ENCODE measurements at places on chromosomes 1 and 21.

GRCh38 chr1:234962340-234962989 lies 166.2 kb downstream of the TOMM20 start:
- no peak for DNase-seq

- DNase-seq: no peak
Measured at GRCh38 chr1:158248771-158249170, 5.5 kb upstream of the CD1A start.

DNA sequence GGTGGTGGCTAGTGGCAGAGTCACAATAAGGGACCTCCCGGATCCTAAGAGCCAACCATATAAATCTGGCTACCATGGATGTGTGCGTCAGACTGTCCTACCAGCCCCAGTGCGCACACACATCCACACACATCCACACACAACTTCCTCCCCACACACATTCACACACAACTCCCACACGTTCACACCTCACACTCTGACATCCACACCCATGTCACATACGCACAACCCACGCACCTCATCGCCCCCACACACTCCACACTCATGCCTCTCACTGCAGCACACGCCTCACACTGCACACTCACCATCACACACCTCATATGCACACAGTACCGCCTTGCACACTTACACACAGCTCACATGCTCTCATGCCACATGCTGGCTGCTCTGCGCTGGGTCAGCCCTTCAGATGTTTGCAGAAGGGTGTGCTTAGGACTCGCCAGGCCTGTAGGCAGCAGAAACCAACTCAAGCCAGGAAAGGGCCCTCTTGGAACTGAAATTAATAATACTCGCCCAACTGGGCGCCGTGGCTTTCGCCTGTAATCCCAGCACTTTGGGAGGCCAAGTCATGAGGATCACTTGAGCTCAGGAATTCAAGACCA lies 3.0 kb downstream of the LDLRAD2 start:
- DNase-seq: no peak

DNA sequence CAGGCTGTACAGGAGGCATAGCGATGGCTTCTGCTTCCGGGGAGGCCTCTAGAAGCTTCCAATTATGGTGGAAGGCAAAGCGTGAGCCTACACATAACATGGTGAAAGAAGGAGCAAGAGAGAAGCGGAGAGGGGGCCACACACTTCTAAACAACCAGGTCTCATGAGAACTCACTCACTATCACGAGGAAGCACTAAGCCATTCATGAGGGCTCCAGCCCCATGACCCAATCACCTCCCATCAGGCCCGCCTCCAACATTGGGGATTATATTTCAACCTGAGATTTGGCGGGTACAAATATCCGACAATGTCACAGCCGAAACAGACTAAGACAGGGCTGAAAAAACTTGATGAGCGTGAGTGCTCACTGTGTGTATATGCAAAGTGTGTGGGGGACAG lies 89.3 kb upstream of the CNIH3 start:
- DNase-seq: no peak

- no peak for DNase-seq
Measured at GRCh38 chr1:11940260-11940921, 5.9 kb downstream of the PLOD1 start.

DNA sequence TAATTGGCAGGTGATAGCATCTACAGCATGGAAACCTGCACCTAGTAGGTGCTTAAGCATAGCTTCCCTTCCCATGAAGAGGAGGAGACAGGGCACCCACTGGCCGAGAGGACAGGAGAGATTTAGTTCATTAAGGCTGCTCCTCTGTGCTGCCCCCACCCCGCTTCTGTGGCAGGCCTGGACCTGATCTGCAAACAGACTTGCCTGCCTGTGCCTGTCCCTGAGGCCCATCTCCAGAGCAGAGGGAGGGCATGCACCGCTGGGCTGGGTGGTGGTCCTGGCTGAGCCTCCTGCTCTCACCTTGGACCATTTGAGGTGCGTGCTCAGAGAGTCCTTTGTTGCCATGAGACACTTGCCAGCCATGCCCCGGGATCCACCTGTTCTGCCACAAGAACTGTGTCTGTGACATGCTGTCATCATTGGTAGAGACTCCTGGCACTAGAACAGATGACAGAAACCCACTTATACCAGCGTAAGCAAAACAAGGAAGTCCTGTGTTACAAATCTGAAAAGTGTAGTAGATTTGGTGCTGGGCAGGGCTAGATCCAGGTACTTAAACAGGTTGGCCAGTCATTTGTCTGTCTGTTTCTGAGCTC lies 55.6 kb downstream of the PTPRF start:
- no peak for DNase-seq

GRCh38 chr1:1143636-1144035 lies 27.7 kb upstream of the C1orf159 start:
- no peak for DNase-seq

GRCh38 chr1:153397924-153398651 lies 7.2 kb upstream of the S100A8 start:
- DNase-seq: no peak

DNA sequence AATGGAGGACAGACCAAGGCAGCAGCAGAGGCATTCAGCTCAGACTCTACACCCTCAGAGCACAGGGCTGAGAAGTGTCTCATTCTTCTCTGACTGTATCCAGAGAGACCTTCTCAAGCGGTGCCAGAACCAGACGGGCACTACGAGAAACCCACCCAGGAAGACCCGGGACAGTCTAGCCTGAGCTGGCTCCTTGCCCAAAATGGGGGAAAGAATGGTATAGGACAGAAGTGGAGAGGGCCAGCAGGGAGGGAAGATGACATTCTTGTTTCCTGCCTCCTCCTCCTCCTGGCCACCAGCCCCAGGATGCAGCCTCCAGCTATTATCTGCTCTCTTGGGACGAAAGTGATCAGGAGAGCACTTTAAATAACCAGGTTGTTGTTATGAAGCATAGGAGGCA lies 22.6 kb upstream of the PRELP start:
- DNase-seq: no peak

GRCh38 chr21:44402323-44403105 lies 49.1 kb downstream of the TRPM2 start:
- DNase-seq: no peak

GRCh38 chr1:65344171-65344814 lies 35.0 kb downstream of the DNAJC6 start:
- no peak for DNase-seq

DNA sequence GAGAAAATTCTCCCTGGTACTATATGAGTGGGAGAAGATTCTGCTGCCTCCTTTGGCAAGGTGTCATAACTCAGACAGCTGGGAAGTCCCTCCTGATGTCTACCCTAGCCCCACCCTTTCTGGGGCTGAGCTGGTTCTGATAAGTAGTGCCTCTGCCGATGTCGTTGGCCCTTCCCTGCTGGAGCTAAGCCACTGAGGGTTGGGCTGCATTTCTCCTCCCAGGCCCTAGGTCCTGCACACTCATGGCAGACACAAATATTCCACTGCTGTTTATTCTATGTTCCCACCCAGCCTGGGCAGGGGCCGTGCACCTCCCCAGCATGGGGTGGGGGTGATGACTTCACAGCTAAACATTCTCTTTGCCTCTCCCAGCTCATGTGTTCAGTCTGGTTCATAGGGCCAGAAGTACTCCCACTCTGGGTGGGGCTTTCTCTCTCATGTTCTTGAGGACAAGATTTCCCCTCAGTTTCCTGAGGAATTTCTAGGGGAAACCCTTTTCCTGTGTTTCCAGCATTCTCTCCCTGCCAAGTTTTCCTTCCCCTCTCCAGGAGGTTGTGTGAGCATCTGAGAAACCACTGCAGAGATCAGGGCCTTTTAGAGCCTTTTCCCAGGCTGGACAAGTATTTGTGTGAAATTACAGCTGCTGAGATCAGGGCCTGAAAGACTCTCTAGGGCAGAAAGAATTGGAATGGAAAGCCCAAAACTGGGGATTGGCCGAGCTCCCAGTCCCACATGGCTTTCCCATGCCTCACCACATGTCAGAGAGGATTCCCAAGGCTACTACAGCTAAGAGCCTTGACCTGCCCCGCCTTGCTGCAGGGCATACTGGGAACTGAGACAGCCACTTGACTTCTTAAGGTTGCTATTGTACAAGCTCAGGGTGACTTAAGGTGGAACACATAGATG lies 66.2 kb downstream of the ATP2B4 start:
- no peak for DNase-seq

GRCh38 chr1:166017395-166017794 lies 149.4 kb downstream of the FAM78B start:
- no peak for DNase-seq

DNA sequence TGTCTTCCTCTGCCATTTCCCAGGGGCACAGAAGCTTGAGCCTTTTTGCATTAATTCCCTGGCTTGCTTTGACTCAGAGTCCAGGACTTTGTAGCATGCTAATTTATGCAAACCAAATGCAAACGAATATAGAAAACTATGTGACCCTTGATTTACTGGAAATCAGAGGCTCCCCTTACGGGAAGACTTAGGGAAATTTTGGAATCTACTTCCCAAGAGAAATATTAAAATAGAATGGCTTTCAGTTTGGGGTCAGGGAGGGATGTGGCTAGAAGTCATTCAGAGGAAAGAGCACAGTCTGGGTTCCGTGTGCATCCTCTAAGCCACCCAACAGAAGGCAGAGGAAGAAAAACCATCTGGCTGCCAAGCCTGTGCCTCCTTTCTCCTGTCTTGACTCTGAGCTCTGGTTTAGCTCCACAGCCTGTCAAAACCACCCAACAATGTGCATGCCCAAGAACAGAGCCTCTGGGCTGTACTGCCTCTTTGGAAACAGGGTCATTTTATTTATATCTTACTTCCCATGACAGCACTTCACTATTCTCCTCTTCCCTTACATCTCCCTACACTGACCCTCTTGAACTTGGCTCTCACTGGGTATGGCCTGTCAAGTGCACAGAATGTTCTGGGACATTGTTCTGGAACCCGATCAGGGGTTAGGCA lies 30.1 kb downstream of the ATF3 start:
- DNase-seq: no peak

- DNase-seq: no peak
Measured at GRCh38 chr1:172254521-172255222, 165.8 kb upstream of the C1orf105 start.

DNA sequence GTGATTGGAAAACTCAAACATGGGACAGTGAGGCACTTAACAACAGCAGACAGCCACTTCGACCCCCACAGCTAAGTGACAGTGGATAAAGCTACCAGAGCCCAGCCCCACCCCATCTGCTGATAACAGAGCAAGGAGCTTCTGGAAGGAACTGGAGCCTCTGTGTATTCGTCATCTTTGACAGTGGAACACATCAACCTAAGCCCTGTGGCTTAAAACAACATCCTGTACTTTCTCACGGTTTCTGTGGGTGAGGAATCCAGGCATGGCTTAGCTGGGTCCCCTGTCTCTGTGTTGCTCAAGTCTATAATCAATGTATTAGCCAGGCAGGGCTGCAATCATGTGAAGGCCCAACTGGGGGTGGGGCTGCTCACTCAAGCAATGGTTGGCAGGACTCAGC lies 18.4 kb upstream of the SIPA1L2 start:
- DNase-seq: no peak

GRCh38 chr1:114502080-114502479 lies 8.9 kb downstream of the TRIM33 start:
- DNase-seq: no peak

DNA sequence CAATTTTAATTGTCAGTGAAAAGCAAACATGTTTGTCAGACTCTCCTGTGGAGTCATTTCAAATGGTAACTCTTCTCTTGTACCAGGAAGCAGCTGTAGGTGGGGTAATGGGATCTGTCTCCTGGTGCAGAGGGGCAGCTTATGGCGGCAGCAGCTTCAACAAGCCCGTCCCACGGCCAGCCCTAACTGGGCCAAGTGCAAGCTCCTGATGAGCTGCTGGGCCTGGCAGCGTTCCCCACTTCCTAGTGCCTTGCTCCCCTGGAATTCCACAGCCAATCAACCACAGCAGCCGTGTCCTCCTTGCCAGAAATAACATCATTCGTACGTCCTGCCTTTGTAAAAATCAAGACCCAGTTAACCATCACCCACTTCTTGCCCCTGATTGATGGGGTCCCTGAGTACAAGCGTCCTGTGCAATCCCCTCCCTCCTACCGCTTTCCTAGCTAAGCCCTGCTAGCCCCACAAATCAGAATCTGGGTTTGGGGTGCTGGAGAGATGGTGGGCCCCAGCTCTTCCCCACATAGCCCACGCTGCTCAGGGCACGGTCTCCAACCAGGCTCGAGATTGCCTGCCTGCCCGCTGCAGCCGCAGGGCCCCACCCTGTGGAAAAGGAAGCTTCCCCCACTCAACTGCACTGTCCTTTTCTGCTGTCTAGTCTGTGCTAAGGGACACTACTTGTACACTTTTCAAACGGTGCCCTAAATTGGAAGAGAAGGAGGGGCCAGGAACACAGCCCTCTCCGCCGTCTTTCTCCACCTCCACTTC lies 61.2 kb downstream of the TOR1AIP2 start:
- no peak for DNase-seq

GRCh38 chr1:112866151-112866550 lies 89.8 kb downstream of the SLC16A1 start:
- DNase-seq: no peak

DNA sequence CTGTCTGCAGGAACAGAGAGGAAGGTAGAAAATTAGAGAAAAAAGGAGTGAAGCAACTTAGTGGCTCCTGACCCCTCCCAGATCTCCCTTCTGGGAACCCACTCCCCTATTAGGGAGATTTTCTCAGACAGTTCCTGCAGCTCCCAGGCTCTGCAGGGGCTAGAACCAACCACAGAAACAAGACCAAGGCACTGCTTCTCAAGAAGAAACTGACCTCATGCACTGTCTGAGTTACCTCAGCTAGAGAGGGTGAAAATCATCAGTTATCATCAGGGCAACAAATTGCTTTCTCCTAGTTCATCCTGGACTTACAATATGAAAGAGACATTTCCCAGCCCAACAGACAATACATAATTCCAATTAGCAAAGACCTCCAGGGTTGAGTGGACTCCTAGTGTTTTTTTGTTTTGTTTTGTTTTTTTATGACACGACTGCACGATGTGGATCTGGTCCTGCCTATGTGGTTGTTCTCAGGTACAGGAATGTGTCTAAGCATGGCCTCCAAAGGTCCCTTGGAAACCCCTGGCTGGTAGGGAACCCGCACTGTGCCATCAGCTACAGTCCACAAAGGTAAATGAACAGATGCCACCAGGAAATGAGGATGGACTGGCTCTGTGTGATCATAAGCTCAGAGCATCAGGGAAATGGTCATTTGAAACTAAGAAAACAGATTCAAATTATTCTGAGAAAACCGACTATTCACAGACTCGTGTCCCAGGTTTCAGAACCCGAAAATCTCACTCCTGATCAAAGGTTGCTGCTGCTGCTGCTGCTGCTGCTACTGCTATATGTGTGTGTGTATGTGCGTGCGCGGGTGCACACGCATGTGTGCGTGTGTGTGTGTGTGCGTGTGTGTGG lies 65.3 kb downstream of the LAMC2 start:
- DNase-seq: no peak

DNA sequence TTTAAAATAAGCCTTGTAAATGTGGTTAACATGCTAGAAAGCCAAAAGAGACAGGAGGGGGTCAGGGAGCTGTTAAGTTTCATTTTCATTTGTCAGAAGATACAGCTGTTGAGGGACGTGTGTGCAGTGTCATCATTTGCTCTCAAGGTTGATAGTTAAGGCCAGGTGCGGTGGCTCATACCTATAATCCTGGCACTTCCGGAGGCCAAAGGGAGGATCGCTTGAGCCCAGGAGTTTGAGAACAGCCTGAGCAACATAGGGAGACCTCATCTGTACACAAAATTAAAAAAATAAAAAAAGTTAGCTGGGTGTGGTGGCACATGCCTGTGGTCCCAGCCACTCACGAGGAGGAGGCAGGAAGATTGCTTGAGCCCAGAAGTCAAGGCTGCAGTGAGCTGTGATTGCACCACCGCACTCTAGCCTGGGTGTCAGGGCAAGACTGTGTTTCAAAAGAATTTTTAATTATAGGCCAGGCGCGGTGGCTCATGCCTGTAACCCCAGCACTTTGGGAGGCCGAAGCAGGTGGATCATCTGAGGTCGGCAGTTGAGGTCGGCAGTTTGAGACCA lies 22.7 kb downstream of the ZBTB8OS start:
- no peak for DNase-seq

Data from T-helper 17 cell (primary cell).